Sciatic nerve (tissue), 2 donors: ENCODE measurements at places on chromosomes 2 and 18.

DNA sequence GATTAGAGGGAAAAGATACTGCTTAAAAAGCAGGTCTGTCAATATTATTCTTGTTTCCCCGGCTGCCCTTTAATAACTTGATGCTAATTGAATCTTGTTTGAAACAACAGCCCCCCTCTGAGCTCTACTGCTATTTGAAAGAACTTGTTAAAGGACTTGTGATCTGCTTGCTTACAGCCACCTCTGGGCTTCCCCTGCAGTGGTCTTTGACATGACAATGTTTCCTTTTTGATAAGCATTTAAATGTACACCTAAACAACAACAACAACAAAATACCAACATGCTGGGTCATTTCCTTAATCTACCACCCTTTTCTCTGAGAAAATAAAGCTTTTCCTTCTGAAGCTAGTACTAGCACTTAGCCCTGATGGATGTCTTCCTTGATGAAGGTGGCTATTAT lies 3.9 kb downstream of the HOXD1 start:
- DNase-seq, result no peak

GRCh38 chr18:35467624-35468016 lies 30.1 kb downstream of the INO80C start:
- DNase-seq, result no peak

GRCh38 chr2:223114917-223115316 lies 62.9 kb downstream of the KCNE4 start:
- no peak for DNase-seq

DNA sequence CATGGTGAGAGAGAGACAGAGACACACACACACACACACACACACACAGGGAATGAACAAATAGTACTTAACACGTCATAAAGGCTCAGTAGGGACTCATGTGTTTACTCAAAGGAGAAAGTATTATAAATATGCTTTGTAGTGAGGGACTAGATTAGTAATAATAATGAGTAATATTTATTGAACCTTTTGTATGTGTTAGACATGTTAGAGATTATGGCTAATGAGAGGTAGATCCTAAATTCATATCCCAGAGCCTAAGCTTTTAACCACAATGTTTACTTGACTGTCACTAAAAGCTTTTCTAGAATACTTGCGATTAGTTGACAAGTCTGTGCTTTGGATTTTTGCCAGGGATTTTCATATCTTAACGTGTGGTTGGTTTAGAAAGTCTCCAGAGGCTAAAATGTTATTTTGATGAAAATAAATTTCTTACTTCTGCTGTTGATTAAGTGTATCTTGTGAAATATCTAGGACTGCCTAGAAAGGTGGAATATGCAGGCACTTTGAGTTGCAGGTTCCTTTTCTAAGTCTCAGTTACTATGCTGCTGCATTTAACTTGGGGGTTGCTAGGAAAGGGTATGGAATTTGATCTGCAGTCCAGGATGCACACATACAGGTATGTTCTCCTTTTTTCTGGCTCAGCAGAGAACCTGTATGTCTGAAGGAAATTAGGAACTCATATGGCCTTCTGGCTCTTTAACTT lies 64.5 kb downstream of the UBR3 start:
- DNase-seq, result no peak

- no peak for DNase-seq
Observed at GRCh38 chr2:196205011-196205766, 33.8 kb upstream of the STK17B start.

DNA sequence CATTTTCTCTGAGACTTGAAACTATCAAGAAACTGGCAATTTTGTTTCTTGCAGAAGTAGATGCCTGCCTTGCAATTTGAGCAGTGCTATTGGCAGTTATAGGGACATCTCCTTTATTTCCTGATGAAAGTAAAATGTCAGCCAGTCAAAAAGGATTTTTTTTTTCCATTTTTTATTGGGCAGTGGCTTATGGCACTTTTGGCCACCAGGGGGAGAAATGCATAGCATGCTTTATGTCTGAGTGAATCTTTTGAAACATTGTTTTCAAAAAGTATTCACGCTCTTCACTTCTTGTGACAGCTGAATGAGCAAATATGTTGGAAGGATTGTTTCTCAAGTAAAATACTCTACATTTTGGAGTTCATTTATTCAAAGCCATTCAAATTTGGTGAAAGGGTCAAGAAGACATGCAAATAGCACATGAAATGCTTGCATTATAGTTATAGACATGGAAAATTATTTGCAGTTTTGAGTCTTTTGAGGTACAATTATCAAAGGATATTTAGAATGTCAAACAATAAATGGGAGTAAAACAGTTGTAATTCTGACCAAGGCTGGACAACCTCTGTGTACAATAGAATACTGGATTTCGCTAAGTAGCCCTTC lies 491.0 kb downstream of the CDH2 start:
- no peak for DNase-seq

GRCh38 chr18:62420151-62420512 lies 95.0 kb downstream of the TNFRSF11A start:
- DNase-seq, result no peak

DNA sequence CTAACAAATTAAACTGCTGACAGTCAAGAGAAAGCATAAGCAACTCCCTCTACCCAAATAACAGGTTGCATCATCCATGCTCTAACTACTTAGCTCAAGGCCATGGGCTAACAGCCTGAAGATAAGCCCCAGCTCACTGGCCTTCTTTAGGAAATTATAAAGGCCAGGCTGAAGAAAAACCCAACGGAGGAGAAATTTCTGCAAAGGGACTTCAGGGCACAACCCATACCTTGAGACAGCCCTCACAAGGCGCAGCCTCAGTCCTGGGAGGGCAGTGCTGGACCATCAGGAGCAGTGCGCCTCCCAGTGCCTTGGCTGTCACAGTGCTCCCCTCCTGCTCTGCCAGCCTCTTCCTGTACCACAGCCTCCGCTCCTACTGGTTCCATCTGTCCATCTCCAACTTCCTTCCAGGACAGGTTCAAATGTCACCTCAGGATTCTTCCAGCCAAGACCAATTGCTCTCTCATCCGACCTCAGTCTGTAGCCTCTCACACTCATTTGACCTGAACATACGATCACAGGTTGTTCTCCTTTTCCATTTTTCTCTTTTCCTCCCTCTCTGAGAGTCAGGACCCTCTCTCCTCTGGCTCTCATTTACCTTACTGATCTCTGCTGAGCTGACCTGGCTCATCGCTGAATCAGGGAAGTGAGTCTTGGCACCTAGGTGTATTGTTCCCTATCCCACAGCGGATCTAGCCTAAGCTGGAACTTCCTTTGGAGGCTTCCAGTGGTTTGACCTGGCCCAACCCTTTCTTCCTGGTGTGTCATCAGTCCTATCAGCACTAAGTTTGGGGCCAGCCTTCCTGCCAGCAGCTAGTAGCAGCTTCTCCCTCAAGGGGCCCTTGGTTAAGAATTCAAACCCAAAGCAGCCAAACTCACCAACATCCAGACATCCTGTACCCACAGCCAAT lies 1.9 kb downstream of the MCFD2 start:
- no peak for DNase-seq

- DNase-seq, result no peak
Observed at GRCh38 chr2:5535301-5535700, 156.9 kb upstream of the SOX11 start.

GRCh38 chr2:237153181-237153580 lies 67.5 kb downstream of the COPS8 start:
- no peak for DNase-seq

DNA sequence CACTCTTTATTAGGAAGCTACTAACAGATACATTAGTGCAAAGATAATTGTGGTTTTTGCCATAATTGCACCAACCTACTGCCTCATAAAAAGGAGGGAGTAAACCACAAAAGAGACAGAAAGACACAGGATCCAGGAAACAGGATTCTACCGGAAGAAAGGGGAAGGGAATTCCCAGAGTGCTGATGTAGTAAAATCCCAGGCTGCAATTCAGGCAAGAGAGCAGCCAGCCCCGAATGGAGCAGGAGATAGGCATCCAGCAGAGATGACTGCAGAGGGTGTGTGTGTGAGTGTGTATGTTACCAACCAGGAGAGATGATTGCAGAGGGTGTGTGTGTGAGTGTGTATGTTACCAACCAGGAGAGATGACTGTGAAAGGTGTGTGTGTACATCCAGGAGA lies 84.4 kb downstream of the KCNS3 start:
- DNase-seq, result no peak

- no peak for DNase-seq
Observed at GRCh38 chr2:32783469-32783868, 155.6 kb downstream of the TTC27 start.

- no peak for DNase-seq
Observed at GRCh38 chr2:208783184-208783583, 376.6 kb downstream of the PTH2R start.

DNA sequence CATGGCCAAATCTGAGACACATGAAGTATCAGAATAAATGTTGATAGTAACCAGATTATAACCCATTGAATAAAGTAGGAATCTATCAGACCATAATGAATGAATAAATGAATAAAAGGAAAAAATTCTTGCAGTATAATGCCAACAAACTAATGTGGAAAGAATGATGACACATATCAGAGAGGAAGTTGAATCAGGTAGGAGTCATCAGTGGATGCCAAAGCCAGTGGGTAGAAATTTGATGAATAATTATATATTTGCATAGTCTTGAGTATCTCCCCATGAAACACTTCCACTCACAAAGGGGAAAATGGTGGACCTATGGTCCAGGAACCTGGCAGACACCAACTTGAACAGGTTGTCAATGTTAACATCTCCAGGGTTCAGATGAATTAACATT lies 68.6 kb downstream of the GALNT3 start:
- DNase-seq, result no peak
